ENCODE measurements at places on chromosomes 6 and 20. TPM values are rescaled to one million over a fixed set of nuclear protein-coding genes. Genes with fewer than 3 reads are reported as not detected.

GRCh38 chr6:161265554-161265953, 8.3 kb downstream of the AGPAT4 start:
- DNase-seq: no peak

DNA sequence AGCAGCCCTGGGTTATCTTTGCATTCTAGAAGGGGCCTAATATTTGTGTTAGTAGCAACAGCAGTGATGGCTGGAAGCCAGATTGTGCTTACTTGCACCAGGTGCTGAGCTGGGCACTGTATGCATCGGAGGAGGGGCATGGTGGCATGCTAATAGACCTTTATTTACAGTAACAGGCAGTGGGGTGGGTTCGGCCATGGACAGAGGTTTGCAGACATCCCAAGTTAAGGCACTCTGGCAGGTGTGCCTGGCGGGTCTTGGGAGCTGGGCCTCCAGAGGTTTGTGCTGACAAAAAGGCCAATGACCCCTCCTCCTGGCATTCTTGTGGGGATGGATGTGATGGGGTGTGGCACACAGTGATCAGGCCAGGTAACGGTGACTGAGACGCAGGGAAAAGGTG, 39.0 kb upstream of the CD93 start:
- no peak for DNase-seq

- DNase-seq: no peak
Observed at GRCh38 chr6:128803911-128804310, 79.0 kb upstream of the LAMA2 start.

DNA sequence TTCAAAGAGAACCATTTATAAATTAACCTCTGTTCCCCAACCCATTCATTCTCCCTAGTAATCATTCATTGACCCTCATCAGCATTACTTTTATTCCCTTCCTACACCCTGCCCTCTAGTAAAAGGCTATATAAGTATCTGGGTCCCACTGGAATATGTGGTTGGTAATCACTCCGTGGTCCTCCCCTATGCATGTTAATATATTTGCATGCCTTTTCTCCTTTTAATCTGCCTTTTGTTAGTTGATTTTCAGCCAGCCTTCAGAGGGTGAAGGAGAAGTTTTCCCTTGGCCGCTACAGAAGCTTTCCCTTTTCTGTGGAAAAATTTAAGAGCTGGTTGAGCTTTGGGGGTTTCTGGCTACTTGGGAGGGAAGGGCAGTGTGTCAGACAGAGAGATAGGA, 585.6 kb downstream of the UTRN start:
- no peak for DNase-seq

TMX4 gene
- total RNA-seq: 12.8 TPM

All from thymus (tissue), 14 donors.